ENCODE measurements at places on chromosomes 11 and 22.

DNA sequence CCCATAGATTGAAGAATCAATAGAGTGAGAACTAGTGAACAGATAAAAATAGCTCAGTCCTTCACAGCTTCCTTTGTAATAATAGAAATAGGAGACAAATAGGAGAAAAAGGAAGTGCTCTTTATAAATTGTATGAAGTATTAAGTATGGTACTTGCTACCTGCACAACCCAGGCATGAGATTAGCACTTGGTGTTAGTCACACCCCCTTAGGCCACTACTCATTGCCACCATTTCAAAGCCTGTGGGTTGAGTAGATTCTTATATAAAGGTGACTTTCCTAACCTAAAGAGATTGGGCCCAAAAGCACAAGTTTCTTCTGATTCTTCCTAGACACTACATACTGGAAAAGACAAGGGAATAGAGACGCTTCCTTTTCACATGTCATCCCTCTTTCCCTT, 37.7 kb upstream of the ADORA2A start:
- no peak overlapping the region for H3K27ac ChIP-seq
- peaks cover 35% of the 10 kb centered on the region for H3K36me3 ChIP-seq
- H3K4me3 ChIP-seq = no peak overlapping the region
- DNase-seq = no peak

DNA sequence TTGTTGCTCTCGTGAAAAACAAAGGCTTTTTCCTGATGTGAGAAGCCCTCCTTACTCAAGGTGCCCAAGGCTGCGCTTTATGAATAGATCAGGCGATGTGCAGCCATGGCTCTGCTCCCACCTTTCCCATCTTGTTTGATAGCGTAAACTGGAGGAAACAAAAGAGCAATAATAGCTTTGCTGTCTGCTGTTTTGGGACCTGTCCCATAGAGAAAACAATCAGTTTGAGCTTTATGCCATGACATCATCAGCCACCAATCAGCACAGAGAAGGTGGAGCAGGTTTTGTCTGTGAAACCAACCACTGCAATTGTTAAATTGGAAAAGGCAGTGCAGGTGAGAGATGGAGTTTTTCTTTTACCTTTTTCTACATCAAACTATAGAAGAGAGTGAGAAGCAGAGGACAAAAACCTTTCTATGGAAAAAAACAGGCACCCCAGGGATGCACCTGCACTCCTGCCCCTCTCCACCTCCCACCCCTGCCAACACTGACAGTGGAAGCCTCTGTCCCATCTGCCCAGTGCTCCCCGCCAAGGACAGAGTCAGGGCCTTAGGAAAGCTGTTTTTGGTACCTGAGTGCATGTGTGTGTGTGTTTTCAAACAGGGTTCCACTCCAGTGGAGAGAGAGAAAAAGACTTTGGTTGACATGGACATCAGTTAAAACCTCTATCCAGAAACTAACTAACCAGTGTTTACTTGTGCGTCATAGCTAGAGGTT, 80.7 kb downstream of the MICAL3 start:
- peak overlapping the region; percentile 45 for H3K4me3 ChIP-seq
- H3K27ac ChIP-seq = peak overlapping the region; percentile 77
- H3K27me3 ChIP-seq = no peaks in the 10 kb centered on the region
- H3K4me1 ChIP-seq = peaks cover 88% of the 10 kb centered on the region
- peaks cover 9% of the 10 kb centered on the region for H3K36me3 ChIP-seq
- no peak for DNase-seq

GRCh38 chr11:35464308-35464707, 45.0 kb upstream of the SLC1A2 start:
- H3K36me3 ChIP-seq = no peaks in the 10 kb centered on the region
- no peak overlapping the region for H3K27ac ChIP-seq
- H3K27me3 ChIP-seq = peaks cover 42% of the 10 kb centered on the region
- no peak for DNase-seq
- H3K4me3 ChIP-seq = no peak overlapping the region
- H3K4me1 ChIP-seq = no peaks in the 10 kb centered on the region

DNA sequence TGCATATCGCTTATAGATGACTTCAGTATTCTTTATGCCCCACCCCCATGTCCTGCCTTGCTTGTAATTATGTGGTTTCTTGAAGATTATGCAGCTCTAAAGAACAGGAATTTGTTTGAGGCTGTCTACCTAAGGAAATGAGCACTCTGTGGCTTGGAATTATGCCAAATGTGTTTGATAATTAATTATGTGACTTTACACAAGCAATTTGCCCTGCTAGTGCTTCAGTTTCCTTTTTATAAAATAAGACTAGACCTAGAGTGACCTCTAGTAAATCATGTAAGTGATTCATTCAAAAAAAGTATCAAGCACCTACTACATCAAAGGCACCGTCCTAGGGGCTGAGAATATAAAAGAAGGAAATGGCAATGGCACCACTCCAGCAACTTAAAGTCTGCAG, 491.5 kb upstream of the KIRREL3 start:
- no peak overlapping the region for H3K27ac ChIP-seq
- H3K4me3 ChIP-seq = no peak overlapping the region
- H3K36me3 ChIP-seq = no peaks in the 10 kb centered on the region
- no peaks in the 10 kb centered on the region for H3K4me1 ChIP-seq
- no peak for DNase-seq
- H3K27me3 ChIP-seq = no peaks in the 10 kb centered on the region

DNA sequence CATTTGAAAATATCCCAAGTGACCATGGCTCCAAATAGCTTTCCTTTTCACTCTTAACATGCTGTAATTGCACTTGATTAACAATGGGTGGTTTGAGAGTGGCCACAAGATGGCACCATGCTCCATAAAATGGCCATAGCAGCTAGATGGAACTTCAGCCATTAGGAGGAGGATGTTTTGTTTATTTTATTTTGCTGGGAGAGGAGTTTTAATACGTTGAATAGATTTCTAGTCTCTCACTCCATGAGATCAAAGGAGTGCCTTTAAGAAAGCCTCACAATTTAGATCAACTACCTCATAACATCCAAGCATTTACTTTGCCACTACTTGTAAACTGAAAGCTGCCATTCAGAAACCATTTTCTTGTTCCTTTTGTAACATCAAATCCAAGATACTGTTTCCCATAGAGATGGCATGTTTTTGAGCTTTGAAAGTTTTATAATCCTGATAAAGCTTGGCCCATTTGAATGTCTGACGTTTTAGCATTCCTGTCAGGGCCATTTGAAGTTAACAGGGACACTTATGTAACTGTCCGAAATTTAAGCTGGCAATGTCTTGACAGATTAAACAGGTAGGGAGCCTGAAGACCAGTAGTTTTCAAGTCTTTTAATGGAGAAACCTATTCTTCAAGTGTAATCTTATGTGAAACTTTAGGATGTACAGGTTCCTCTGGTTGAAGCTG, 4.7 kb downstream of the FEN1 start:
- H3K27ac ChIP-seq = no peak overlapping the region
- no peak overlapping the region for H3K4me3 ChIP-seq
- H3K4me1 ChIP-seq = peaks cover 19% of the 10 kb centered on the region
- H3K27me3 ChIP-seq = no peaks in the 10 kb centered on the region
- DNase-seq = peak; percentile 37
- H3K36me3 ChIP-seq = peaks cover 48% of the 10 kb centered on the region

DNA sequence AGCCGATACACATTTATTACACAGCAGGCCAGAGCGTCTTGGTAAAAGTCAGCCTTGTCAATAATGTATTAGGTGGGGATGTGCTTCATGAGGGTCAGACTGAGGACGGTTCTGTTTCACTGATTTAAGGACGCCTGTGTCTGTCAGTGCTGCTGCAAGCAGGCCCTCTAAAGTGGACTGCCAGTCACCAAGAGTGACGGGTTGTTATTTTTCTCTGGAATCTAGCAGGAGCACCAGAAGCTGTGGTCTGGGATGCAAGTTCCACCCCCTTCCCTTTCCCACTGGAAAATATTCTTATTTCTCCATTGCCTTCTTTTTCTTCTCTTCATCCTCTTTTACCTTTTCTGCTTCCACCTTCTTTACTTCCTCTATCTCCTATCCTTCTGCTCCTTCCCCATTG, 191.2 kb upstream of the NCAM1 start:
- H3K4me1 ChIP-seq = no peaks in the 10 kb centered on the region
- no peaks in the 10 kb centered on the region for H3K36me3 ChIP-seq
- DNase-seq = no peak
- H3K27me3 ChIP-seq = peaks cover 6% of the 10 kb centered on the region
- H3K27ac ChIP-seq = no peak overlapping the region
